ENCODE measurements at places on chromosomes 12 and 14.
A peak's percentile ranks its signal among the peaks of the same experiment; 100 is the strongest.

GRCh38 chr12:105814283-105814682 lies 324.5 kb downstream of the NUAK1 start:
- no peak for DNase-seq

DNA sequence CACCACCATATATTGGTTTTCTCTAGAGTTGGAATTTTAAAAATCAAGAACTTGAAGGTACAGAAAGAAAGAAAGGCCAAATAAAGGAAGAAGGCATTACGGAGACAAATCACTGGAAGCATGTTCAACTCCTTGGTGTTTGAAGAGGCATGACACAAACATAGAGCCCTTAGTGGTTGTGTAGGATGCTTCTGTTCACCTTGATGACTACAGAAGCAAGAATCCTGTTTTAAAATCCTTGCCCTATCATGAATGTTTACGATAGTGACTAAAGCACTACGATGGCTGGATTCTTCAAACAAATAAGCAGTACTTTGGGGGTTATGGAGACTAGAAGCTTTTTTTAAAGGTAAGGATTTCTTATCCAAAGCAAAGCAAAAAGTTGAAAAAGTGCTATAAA lies 10.3 kb upstream of the ISM2 start:
- no peak for DNase-seq

DNA sequence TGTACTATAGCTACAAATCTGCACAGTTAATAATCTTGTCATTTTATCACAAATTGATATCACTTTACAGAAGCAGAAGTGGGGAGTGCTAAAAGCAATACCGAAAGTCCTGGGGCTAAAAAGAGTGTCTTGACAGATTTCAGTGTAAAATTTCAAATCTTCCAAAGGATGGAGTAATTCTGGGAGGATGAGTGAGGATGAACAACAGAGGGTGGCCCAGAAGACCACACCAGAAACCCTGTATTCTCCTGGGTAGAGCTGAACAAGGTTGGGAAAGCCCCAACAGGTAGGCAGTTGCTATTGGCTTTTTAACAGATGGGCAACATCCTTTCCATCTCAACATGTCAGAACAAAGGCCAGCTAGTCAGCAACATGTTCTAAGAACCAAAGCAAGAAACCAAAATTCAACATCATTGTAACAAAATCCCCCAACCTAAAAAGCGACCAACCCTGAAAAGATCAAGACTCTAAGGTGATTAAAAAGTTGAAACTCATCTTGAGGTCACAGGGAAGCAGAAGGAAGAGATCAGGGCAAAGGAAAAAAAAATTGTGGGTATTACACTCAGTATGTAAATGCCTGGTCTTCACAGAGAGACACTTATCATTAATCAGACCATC lies 38.8 kb downstream of the CBX5 start:
- no peak for DNase-seq

GRCh38 chr12:65858831-65859230 lies 34.5 kb downstream of the HMGA2 start:
- peak; percentile 71 for DNase-seq

GRCh38 chr12:124440841-124441381 lies 126.5 kb downstream of the NCOR2 start:
- DNase-seq: no peak

- no peak for DNase-seq
These were observed 7.9 kb upstream of the PRH1 start for GRCh38 chr12:10891937-10892336.

DNA sequence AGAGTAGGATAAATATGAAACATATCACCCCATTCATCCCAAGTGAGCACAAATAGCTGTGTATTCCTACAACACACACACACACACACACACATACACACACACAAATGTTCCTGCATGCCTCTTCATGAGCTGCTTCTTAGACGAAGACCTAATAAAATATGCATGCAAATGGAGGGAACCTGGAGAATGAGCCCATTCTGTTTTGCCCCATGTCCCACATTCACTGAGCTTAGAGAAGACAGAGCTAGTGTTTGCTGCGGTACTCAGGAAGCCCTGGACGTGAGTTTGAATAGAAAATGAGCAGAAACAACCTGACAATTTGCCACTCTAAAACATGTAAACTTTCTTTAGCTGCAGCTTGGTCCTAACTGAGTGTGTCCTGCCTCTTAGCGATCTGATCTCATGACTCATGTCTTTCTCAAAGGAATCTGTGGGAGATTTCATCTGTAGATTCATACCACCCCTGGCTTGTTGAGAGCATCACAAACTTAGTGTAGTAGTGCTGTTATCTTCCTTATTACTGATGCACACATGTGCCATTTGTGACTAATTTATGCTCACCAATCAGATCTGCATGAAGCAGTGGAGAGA lies 86.8 kb downstream of the ITPR2 start:
- peak; percentile 85 for DNase-seq
